ENCODE measurements at places on chromosomes 6 and 20.

GRCh38 chr6:134604014-134604676 is 286.2 kb upstream of the SGK1 start:
- no peak for DNase-seq

GRCh38 chr6:4607793-4608192 is 168.4 kb upstream of the CDYL start:
- no peak for DNase-seq

GRCh38 chr6:123619156-123619555 is 17.6 kb downstream of the TRDN start:
- no peak for DNase-seq

GRCh38 chr6:163764565-163764964 is 350.0 kb downstream of the QKI start:
- DNase-seq: no peak

Measured in activated naive CD8-positive, alpha-beta T cell treated with anti-CD3 and anti-CD28 coated beads, Interleukin-2, amount 50 U/mL, for 16 hours (primary cell).